ENCODE measurements at places on chromosomes 1 and 21.

DNA sequence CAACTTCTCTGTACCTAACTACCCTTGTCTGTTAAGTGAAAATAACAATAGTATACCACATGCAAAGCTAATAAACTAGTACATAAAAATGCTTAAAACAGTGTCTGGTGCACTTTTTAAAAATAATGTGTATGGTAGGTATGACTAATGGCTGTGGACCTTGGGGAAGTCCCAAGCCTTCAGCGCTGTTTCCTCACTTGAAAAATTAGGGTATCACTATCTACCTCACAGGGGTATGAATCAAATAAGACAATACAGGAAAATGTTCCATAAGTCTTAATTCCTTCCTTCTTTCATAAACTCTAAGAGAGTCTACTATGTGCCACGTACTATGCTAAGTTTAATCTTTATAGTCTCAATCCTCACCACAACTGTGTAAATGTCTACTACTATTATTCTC, 32.0 kb downstream of the EGLN1 start:
- no peak for DNase-seq

- peak; percentile 66 for DNase-seq
Measured at GRCh38 chr1:234478152-234478480, 863 bp downstream of the TARBP1 start.

GRCh38 chr1:176998183-176998795, 166.2 kb downstream of the ASTN1 start:
- no peak for DNase-seq

GRCh38 chr1:186308264-186309060, 66.6 kb downstream of the TPR start:
- no peak for DNase-seq

DNA sequence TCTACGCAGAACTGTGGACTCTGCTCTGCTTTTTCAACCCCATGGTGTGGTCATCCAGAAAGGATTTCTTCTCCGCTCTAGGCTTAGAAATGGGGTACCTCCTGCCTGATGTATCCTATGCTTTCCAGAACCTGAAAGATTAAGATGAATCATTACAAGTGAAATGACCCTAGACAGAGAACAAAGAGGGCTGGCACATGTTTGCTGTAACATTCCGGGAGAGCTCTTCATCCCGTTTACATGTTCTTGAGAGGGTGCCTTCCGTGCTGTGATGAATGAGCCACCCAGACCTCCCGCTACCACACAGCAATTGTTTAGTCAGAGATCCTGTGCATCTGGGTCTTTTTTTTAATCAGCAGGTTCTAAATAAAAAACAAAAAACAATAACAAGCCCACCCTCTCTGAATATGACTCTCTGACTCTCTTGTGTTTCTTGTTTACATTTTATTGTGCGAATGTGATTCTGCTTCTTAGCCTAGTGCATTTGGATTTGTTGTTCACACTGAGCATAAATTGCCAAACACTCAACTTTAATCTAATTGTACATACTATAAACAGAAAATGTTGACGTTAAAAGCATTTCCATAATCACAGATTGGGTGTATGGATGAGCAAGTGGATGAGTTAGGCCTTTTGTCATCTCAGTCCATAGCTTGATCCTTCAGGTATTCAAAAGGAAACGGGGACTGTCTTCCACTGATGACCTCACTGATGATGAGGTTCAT, 87.1 kb downstream of the GPR88 start:
- DNase-seq, result no peak

DNA sequence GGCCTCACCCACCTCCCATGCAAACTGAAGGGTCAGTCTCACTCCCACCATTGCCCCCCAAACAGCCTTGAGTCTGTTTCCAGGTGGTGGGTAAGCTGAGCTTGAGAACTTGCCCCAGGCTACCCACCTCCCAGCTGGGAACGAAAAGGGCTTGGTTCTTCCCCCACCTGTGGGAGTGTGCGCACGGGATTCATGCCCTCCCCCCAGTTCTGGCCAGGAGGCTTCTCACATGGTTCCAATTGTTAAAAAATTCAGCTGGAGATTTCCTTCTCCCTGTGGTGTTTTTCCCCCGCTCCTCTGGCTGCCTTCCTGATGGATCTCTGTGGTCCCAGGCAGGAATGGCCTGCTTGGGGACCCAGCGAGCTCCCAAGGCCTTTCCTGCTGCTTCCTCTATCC, 81.8 kb upstream of the C21orf91 start:
- no peak for DNase-seq

DNA sequence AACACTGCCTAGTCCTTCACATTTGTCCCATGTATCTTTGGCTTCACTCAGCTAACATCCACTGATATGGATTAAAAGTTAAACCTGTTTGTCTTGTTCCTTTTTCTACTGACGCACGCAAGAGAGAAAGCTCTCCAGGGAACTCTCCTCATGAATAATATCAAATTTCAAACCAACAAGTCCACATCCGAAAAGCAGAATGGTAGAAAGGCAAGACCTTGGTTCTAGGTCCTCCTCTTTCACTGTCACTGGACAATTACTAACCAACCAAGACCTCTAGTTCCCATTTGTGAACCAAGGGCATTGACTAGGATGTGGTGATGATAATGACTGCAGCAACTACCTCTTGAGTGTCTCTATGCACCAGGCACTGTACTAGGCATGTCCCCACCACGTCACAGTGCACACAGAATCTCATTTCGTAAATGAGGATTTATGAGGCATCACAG, 8.4 kb downstream of the PLPP3 start:
- no peak for DNase-seq

GRCh38 chr1:159945483-159946241, at the start of gene IGSF9:
Gene IGSF9 (minus strand): TSS chr1:159945613. CDS start chr1:159943454, 2,159 bp downstream.
- peak; percentile 79 for DNase-seq

- no peak for DNase-seq
Measured at GRCh38 chr1:228308085-228308601, 98.5 kb downstream of the TRIM11 start.

- DNase-seq, result peak; percentile 19
Measured at GRCh38 chr1:143720087-143721023, 251.4 kb downstream of the FAM72C start.

DNA sequence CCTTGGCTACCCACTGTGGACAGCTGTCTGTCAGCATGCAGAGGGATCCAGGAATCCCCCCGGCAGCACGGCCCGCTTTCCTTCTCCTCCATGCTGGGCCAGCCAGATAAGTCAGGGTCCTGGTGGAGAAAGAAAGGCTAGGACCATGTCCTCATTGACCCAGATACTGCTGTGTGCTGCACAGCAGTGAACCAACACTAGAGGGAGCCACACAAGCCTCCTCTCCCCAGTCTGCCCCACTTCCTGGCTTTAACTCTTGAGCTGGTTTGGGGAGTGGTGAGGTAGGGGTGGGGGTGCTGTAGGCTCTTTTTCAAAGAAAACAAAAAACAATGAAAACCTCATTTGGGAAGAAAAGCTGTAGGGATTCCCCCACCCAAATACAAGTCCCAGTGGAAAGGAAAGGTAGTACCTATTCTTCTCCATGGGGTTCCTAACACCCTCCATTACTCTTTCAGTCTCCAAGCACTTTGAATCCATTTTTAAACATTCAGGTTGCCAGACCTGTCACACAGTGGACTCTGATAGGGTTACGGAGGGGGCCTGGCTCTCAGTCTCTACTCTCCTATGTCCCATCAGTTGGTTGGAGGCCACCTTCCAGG, 84.9 kb upstream of the CD1D start:
- DNase-seq, result peak; percentile 64

DNA sequence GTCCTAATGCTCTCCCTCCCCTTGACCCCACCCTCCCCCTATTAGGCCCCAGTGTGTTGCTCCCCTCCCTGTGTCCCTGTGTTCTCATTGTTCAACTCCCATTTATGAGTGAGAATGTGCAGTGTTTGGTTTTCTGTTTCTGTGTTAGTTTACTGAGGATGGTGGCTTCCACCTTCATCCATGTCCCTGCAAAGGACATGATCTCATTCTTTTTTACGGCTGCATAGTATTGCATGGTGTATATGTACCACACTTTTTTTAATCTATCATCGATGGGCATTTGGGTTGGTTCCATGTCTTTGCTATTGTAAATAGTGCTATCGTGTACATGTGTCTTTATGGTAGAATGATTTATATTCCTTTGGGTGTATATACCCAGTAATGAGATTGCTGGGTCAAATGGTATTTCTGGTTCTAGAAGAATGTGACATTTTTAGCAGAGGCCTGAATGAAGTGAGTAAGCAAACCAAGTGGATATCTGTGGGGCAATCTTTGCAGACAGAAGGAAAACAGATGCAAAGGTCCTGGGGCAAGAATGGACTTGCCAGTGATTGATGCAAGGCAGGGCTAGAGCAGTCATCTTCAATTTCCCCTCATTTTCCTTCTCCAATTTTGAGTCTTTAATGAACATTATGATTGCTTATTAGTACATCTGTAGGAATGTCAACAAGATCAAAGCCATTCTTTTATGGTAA, 50.2 kb downstream of the UBE4B start:
- peak; percentile 24 for DNase-seq

DNA sequence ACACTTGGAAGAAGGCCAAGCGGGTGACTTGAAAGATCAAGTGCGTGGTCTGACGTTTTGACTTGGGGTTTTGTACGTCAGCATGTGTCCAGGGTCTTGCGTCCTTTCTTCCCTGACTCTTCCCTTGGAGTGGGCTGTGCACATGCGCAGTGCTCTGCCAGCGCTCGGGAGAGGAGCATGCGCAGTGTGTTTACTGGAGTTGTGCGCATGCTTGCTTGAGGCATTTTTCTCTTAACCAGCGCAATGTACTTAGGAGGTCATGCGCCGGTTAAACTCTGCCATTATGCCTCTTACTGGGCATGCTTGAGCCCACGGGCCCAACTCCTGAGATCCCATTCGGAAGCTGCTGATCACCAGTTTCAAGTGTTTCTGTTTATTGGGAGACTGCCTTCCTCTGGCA, 242.5 kb upstream of the AJAP1 start:
- no peak for DNase-seq

GRCh38 chr1:60765204-60765603, 317.2 kb upstream of the NFIA start:
- DNase-seq, result peak; percentile 11

GRCh38 chr1:14539953-14540563, 58.4 kb upstream of the KAZN start:
- DNase-seq, result no peak

DNA sequence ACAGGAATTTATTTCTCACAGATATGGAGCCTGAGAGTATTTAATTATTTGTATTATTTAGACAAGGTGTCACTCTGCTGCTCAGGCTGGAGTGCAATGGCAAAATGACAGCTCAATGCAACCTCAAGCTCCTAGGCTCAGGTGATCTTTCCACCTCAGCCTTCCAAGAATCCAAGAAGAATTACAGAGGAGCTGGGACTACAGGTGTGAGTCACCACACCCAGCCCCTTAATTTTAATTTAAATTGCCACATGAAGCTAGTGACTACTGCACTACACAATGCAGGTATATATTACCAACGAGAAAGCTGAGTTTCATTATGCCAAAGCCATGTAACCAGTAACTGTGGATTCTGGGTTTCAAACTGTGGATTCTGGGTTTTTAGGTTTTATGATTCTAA, 2.1 kb downstream of the KHDC4 start:
- DNase-seq, result no peak

GRCh38 chr1:216705676-216706075, 17.6 kb downstream of the ESRRG start:
- DNase-seq, result no peak

GRCh38 chr1:159051436-159051835, 25.1 kb downstream of the AIM2 start:
- DNase-seq, result no peak

GRCh38 chr1:67653304-67653703, 31.7 kb upstream of the GADD45A start:
- DNase-seq, result no peak

- DNase-seq, result no peak
Measured at GRCh38 chr1:30060738-30061137, 662.6 kb downstream of the MATN1 start.

DNA sequence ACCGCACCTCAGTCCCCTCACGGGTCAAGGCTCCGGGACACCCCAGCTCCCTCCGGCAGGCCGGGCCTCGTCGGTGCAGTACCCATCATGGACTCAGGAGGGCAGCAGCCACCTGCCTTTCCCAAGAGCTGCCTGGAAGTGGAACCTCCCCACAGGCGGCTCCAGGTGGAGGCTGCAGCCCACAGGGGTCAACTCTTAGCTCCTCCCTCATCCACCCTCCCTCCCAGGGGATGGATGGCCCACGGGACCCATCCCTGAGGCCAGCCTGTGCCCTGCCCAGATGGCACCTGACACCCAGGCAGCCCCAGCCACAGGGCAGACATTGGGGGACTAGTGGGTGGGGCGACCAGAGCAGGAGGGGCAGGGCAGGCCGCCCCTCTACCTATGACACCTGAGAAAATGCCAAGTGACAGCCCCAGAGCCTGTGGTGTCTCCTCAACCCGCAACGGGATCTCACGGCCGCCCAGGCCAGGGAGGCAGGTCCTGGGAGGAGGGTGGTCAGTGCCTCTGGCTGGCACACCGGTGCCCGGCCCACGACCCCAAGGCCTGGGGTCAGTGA, 1.2 kb upstream of the ARHGEF16 start:
- peak; percentile 92 for DNase-seq

- no peak for DNase-seq
Measured at GRCh38 chr1:117879284-117879683, 50.1 kb downstream of the GDAP2 start.

DNA sequence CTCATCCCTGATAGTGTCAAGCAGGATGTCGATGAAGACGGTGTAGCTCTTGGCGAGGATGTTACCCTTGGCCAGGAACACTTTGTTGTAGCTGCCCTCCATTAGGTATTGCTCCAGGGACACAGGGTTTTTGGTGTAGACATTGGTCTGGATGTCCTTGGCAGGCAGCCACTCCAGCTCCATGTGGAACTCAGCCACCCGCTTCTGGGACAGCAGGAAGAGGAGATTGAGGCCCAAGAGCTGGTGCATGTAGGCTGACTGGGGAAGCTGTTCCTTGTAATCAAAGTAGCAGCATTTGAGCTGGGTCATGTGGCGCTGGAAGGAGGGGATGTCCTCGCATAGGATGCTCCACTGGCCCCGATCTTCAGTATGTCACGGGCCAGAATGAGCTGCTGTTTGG, 9.5 kb downstream of the IL6R start:
- no peak for DNase-seq

GRCh38 chr1:92728697-92729096, 56.2 kb downstream of the EVI5 start:
- no peak for DNase-seq

DNA sequence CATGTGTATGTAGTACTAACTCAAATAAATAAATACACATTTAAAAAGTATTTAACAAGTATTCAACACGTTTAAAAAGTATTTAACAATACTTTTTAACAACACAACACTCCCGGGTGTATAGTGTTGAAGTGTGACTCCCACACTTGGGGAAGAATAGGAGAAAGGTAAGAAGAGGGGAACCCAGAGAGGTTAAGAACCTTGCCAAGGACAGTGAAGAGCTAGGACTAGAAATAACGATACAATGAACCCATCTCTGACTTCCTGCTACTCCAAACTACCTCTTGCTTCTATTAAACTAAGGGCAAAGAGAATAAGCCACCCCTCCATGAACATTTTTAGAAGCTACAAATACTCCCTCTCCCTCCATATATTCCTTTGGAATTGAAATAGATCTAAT, 1.7 kb upstream of the GFI1 start:
- DNase-seq, result no peak

GRCh38 chr1:86197206-86197855, 40.8 kb upstream of the COL24A1 start:
- no peak for DNase-seq

All from AG08396 (cell line).